ENCODE measurements at places on chromosomes 2 and 18.

DNA sequence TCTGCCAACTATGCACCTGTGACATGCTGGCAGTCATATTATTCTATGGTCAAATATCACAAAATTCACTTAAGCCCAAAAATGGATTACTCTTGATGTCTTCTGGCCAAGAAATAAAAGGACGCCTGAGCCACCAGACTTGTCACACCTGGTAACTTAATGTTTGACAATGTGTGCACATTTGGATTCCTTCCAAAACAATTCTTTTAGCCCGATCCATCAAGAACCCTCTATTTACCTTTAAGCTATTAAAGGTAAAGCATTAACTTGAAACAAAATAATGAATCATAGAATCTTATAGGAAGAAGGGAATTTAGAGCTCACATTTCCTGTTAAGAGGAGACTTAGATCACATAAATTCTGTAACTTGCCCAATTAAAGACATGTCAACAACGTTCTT, 46.5 kb upstream of the NFU1 start:
- no peak for ATAC-seq

- no peak for ATAC-seq
Observed at GRCh38 chr2:204984518-204984917, 439.2 kb downstream of the PARD3B start.

- no peak for ATAC-seq
Observed at GRCh38 chr2:239190921-239191885, 209.6 kb downstream of the HDAC4 start.

DNA sequence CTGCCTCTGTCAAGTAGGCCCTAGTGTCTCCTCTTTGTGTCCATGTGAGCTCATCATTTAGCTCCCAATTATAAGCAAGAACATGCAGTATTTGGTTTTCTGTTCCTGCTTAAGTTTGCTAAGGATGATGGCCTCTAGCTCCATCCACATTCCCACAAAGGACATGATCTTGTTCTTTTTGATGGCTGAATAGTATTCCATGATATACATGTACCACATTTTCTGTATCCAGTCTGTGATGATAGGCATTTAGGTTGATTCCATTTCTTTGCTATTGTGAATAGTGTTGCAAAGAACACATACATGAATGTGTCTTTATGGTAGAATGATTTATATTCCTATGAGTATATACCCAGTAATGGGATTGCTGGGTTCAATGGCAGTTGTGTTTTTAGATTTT, 263.2 kb downstream of the PARD3B start:
- ATAC-seq: no peak

GRCh38 chr2:141906678-141907077, 224.1 kb downstream of the LRP1B start:
- no peak for ATAC-seq

- ATAC-seq: no peak
Observed at GRCh38 chr18:34884436-34884835, 156.8 kb upstream of the MAPRE2 start.

DNA sequence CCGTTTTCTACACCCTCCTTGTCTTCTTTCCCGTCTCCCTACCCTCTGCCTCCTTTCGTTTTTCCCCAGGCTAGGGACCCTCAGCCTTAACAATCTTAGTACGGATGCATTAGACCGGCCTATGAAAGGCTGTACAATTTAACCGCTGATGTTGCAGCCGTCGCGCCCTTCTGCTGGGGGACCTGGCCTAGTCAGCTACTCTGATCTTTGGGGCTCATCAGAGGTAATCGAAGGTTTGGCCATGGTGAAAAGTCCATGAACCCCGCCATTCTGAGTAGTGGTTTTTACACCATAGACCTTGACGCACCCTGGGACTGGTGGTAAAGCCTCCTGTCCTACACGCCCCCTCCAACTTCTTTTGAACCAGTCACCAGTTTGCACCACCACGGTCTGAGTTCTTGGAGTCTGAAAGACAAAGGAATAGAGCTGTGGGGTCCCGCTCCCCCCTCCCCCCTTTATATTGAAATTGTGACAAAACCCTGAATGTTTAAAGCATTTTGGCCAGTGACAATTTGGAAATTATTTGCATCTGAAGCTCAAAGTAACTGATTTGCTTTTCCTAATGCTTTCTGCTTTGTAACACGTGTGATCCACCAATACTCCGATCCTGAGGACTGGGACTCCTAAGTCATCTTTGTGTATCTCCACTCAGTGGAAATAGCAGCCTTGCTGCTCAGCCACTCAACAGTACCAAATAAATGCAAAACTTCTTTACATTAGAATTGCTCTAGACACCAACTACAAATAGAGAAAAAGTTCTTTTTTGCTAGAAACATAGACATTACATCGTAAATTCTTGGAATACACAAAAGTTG, 642 bp upstream of the SRSF7 start:
- no peak for ATAC-seq

Measured in gastroesophageal sphincter (tissue), 4 donors.